ENCODE measurements at places on chromosomes 3 and 15.

DNA sequence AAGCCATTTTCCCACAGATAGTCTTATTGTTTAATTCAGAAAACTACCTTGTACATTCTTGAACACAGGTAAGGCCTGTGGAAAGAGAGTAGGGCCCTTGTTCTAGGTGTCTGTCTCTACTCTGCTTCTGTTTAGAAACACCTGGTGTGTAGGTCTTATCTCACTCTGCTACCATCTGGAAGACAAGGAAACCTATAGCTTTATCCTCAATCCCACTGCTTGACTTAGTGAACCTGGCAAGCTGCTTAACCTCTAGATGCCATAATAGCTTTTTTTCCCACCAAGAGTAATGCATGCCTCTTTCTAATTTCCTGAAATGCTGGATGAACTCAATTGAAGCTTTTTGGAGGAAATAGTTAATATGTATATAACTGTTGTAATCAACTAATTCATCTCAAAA lies 82.6 kb upstream of the RAP2B start:
- no peak for DNase-seq

DNA sequence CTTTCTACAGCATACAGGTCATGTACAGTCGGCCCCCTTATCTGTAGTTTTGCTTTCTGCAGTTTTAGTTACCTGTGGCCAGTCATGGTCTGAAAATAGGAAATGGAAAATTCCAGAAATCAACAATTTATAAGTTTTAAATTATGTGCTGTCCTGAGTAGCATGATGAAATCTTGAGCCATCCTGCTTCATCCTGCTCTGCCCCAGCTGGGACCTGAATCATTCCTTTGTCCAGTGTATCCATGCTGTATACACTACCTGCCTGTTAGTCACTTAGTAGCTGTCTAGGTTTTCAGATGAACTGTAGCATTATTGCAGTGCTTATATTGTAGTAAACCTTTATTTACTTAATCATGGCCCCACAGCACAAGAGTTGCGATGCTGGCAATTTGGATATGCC lies 44.8 kb downstream of the AP4E1 start:
- no peak for DNase-seq

GRCh38 chr3:179716811-179717210 lies 64.0 kb downstream of the USP13 start:
- DNase-seq = no peak

DNA sequence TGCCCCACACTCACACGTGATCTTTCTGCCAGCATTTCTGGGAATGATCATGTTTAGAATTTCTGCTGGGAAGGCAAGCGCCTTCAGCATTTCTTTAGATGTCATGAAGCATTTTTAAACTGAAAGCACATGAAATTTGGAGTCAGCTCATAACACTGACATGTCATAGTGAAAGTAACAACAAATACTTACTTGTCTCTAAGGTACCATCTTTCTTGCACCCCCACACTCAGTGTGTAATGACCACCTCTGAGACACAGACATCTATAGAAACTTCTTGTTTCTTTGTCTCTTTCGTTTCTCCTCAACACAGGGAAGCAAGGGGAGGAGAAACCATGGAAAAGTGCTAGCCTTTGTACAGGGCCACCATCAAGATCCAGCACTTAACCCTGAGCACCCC lies 171.7 kb downstream of the RORA start:
- DNase-seq = no peak

GRCh38 chr3:151371526-151371925 lies 13.0 kb downstream of the P2RY12 start:
- DNase-seq = no peak

GRCh38 chr3:138140940-138141339 lies 8.8 kb upstream of the A4GNT start:
- DNase-seq = no peak

- no peak for DNase-seq
Observed at GRCh38 chr3:149179220-149179619, 42.4 kb downstream of the CP start.

DNA sequence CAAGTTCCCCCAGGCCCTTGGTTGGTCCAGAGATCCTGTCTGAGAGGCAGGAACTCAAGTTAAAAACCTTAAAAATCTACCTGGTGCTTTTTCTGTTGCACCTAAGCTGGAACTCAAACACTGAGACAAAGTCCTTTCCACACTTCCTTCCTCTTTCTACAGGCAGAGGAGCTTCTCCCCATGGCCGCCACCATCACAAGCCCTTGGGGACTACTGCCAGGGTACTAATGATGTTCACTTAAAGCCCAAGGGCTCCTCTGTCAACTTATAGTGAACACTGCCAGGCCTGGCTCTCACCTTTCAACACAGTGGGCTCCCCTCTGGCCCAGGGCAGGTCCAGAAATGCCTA lies 26.0 kb downstream of the TM4SF18 start:
- no peak for DNase-seq

DNA sequence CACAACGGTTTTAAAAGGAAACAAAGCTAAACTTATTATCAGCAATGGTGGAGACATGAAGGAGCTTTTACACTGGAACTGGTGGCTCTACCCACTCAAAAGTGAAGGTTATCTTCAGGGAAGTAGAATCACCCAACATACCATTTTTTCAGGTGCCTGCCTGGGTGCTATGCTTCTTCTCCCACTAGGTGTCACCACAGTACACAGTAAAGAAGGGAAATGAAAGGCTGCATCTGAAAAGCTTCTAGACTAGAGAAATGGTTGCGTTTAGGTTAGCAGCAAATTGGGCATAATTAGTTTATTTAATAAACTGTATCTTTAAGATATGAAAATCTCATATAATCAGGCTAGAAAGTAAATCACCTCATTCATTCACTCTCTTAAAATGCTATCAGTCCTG lies 47.0 kb upstream of the SELENOK start:
- peak; percentile 38 for DNase-seq

DNA sequence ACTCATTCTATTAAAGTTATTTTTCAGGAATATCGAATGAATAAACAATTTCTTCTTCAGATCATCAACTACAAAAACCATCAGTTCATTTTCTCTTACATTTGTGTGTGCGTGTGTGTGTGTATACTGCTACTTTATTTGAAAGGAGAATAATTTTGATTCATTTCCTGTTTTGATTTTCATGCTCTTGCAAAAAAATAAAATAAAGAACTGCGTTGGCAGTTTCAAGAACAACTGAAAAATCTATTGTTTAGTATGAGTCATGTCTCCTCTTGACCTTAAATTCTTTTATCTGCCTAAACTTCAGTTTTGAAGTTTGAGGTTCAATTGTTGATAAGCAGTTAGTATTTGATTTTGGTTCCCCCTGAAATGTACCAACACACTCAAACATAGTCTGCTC lies 540.8 kb downstream of the FGF12 start:
- DNase-seq = no peak

DNA sequence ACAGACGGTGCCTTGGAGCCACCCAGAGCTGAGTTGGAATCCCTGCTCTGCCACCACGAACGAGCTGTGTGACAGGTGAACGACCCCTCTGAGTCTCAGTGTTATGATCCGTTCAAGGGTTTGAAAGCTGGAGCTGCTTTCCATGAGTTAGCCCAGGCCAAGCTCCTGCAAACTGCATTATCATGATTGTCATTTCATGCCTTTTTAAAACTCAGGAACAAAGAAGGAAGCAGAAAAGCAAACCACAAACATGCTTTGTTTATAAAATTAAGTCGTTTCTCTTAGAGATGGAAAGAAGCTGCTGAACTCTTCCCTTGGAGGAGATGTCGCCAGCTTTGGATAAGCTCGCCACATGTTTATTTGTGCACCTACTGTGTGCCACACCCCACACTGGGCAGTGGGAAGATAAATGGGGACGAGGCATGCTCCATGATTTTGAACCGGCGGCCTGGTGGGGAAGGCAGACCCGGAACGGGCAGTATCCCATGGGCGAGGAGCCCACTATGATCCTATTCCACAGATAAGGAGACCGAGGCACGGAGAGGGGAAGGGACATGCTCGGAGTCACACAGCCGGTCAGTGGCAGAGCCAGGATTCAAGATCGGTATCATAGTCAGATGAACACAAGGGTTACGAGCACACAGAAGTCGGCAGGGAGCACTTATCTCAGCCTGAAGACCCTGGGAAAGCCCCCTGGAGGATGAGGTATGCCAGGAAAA lies 15.9 kb downstream of the HRH1 start:
- DNase-seq = no peak

DNA sequence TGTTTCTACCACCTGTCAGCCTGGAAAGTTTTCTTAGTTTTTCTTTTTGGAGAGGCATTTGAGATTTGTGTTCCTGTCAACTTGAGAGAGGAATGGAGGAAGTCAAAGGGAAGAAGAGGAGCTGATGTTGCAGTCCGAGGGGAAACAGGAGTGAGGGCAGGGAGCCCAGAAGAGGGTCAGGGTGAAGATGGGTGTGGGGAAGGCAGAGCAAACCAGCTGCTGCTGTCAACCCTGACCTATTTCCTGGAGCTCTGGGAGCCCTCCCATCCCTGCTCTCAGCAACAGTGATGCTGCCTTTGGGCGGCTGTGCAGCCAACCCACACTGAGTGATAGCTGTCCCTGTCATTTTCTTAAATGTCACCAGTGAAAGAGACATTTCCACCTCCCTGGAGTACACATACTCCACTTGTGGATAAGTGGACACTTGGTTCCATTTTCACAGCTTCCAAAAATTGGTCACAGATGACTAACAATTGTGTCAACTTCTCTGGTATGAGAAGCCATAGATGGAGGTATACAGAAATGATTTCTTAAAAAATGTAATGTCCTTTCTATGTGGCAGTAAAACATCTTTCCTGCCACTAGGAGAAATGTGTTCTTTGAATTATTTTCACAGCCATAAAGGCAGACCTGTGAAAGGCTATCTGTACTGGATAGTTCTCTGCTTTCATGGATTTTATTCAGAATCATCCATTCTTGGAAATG lies 556.3 kb upstream of the TBL1XR1 start:
- no peak for DNase-seq

DNA sequence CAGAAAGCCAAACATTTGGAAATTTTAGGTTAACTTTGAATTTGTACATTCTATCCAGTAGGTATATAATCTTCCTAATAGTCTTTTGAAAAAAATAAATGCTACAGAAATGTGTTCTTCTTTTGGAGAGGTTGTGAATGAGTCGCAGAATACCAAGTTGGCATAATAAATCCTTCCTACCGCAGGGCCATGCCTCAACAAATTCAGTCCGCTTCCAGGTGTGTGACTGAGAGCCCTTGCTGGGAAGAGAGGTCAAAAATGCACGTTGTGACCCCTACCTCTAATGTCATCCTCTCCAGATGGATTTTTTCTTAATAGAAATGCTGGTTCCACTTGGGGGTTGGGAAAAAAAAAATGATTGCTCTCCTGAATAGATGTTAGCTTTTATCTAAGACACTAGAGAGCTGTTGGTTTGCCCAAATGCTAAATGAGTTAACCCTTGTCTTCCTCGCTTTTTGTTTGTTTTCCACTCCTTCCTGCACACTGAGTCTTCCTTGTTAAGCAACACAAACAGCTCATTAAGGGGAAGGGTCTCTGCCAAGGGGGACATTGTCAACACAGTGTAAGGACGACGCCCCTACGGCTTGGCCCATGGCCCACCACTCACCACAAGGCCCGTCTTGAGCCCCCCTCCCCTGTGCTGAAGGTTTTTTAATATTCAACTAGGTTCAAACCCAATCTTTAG lies 33.9 kb downstream of the RLBP1 start:
- DNase-seq = no peak

- DNase-seq = no peak
Observed at GRCh38 chr15:59993950-59994401, 10.1 kb upstream of the FOXB1 start.

DNA sequence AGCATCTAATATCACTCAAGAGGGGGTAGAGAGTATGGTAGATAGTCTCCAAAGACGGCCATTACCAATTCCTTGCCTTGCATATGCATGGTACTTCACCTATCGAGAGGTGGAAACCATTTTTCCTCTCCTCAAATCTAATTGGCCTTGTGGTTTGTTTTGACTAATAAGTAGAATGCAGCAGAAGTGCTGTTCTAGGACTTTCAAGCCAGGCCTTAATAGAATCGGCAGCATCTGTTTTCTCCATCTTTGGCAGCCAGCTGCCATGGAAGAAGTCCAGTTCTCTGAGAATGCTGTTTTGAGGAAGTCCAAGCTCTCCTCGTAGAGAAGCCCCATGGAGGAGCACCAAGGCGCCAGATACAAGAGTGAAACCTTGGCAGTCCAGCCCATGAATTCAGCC lies 59.1 kb upstream of the RASGRP1 start:
- no peak for DNase-seq

DNA sequence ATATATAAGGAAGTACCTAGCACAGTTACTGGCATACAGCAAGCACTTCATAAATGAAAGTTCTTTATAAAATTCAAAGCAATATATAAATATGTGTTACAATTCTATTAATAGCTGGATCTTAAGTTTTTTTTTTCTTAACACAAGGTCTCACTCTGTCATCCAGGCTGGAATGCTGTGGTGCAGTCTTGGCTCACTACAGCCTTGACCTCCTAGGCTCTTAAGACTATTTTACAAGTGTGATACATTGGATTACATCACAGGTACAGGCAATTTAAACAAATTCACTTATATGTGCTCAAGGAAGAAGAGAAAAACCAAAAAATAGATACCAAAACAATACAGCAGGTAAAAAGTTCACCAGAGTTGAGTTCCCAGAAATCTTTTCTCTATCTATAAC lies 60.6 kb downstream of the ZNF280D start:
- DNase-seq = no peak

- no peak for DNase-seq
Observed at GRCh38 chr3:57127891-57128518, 37.1 kb downstream of the IL17RD start.

DNA sequence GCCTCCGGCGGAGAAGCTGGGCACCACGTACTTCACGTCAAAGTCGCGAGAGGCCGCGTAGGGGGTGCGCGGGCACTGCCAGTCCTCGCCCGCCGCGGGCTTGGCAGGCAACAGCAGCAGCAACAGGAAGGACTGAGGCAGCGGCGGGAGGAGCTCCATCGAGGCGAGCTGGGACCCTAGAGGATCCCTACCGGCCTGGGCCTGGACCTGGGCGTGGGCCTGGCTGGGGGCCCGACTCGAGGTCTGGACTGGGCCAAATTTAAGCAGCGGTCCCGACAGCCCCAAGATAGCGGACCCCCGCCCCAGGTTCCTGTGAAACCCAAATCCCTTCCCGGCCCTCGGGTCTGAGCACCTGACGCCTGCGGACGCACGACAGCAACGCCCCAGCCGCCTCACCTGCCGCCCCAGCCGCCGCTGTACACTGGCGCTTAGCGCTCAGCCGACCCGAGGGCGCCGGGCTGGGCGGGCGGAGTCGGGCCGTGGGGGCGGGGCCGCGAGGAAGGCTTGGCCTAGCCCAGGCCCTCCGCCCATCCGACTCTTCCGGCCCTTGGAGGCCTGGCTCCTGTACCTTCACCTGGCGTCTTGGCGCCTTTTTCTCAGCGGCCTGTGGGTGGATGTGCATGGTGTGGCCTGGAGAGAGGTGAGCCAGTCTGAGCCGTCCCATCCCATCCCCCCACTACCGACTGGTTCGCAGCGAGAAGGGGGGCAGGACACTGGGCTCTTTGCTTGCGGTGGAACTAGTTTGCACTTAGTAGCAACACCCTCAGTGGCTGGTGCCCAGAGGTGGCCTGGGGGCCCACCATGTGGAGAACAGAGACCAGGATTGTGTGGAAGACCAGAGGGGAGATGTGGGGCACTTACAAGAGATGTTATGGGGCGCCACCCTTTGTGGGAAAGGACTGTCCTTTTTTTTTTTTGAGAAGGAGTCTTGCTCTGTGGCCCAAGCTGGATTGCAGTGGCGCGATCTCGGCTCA lies at the start of gene MST1R:
MST1R (minus strand) TSS at position 423 of the 974 bp plus-strand sequence; CDS start at position 159, 264 bp downstream.
- DNase-seq = peak; percentile 88

Measured in CD4-positive, alpha-beta T cell treated with Interferon alpha-2 for 1 hour (primary cell).